ENCODE measurements at places on chromosomes 16 and 17.

- DNase-seq, result no peak
Observed at GRCh38 chr17:72452286-72453173, 331.7 kb downstream of the SOX9 start.

DNA sequence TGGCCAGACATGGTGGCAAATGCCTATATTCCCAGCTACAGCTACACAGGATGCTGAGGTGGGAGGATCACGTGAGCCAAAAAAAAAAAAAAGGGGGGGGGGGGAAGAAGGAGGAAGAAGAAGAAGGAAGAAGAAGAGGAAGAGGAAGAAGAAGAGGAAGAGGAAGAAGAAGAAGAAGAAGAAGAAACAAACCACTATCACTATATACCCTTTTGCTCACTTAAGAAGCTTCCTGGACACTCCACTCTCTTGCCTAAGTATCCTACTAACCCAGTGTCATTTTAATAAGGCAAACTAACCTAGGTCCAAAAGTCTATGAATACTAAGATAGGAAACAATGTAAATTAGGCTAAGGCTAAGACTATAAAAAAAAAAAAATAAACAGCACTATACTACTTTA is 54.8 kb downstream of the GPATCH8 start:
- DNase-seq, result no peak

GRCh38 chr17:14427900-14428647 is 127.2 kb downstream of the HS3ST3B1 start:
- DNase-seq, result no peak

- DNase-seq, result no peak
Observed at GRCh38 chr17:61400066-61400716, 548 bp downstream of the TBX2 start.

GRCh38 chr16:1441391-1441829 is 2.9 kb downstream of the CCDC154 start:
- DNase-seq, result no peak

- DNase-seq, result no peak
Observed at GRCh38 chr16:17590711-17591654, 120.2 kb upstream of the XYLT1 start.

- no peak for DNase-seq
Observed at GRCh38 chr16:12199524-12199923, 223.0 kb downstream of the SNX29 start.

GRCh38 chr17:34443619-34444469 is 80.8 kb upstream of the CCL1 start:
- no peak for DNase-seq

DNA sequence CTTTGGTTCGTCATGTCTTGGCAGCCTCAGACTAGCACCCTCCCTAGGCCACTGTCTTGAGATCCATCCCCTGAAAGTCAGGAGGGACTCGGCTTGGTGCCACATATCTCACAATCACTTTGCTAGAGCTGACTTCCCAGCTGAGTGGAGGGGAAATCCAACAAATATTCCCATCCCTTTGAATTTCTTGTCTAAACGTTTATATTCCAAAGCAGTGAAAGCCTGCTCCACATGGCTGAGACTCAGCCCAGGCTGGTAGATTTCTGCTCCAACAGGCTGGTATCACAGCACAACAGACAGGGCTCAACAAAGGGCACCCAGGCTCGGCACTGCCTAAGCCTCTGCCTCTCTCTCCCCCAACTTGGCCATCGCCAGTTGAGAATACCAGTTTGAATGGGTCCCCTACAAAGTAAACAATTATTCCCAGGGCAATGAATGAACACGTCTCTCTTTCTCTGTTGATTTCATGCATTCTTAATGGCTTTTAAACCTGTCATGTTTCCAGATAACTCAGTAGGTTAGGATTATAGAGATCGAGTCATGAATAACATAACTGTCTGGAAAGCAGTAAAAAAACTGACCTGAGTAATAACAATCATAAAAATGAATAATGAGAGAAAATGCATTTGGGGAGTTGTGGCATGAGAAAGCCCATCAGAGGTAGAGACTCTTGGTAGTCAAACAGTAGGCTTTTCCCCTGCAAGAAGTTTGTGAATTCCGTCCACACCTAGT is 1.0 kb downstream of the KRT13 start:
- no peak for DNase-seq

GRCh38 chr16:72829846-72830775 is 217.8 kb downstream of the ZFHX3 start:
- no peak for DNase-seq

DNA sequence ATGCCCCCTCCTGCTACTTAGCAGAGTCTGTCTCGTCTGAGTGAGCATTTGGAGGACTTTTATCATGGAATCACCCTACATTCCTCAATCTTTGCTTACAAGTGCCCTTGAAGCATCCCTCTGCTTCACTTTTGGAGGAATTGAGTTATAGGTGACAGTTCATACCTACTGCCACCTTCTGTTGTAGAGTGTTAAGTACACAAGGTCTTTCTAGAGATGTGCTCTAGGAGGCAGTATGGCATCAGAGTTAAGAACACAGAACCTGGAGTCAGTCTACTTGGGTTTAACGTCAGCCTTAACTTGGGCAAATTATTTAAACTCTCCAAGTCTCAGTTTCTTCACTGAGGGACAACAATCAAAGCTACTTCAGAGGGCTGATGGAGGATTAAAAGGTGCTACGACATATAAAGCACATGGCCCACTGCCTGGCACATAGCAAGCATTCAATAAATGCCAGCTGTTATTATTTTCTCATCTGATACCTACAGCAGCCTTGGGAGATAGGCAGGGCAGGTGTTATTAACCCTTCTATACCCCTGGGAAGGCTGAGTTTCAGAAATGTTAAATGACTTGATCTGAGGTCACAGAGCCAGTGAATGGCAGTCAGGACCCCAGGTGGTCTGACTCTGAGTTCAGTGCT is 62.2 kb downstream of the UTP18 start:
- peak; percentile 10 for DNase-seq

- no peak for DNase-seq
Observed at GRCh38 chr17:50508573-50509460, 578 bp downstream of the MYCBPAP start.

DNA sequence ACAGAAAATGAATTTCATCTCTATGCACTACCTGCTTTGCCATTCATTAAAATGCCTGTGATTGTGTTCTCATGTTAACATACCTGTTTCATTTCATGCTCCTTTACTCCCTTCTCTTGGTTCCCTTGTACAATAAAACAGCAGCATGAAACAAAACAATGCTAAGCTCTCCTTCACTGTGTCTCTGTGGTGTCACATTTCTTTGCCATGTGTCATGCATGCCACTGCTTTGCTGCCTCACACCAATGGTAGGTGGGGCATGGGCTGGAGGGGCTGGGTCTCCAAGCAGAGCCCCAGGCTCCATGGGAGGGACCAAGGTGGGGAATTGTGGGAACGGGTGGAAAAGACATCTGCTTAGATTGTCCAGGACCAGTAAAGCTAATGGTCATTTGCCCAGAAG is 83.6 kb downstream of the RGS9 start:
- no peak for DNase-seq

DNA sequence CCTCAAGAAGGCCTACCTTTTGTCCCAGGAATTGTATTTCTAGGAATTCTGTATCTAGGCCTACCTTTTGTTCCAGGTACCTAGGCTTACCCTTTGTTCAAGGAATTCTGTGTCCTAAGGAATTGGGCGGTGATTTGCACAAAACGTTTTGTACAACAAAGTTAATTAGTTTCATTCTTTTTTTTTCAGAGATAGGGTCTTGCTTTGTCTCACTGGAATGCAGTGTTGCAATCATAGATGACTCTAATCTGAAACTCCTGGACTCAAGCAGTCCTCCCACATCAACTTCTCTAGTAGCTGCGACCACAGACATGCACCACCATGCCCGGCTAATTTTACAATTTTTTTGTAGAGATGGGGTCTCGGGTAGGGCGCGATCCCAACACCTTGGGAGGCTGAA is 7.0 kb downstream of the CDR2L start:
- DNase-seq, result no peak

DNA sequence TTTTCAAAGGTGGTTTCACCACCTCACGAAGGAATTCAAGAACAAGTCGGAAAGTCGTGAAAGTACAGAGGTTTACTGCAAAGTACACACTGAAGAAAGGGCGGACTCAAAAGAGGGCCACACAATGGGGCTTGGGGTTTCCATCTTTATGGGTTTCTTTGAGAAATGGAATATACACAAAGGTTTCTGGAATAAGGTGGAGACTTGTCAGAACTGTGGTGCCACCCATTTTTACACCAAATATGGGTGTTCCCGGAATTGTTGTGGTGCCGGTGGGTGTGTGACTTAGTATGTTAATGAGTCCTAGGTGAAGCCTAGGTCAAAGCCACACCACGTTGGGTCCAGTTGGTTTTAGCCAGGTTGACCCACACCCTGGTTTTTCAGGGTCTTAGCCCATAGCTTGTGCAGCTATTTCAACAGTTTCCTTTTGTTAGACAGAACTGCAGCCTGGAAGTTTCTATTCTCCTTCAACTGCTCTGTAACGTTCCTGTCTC is 567 bp upstream of the GCSH start:
- DNase-seq, result no peak

GRCh38 chr16:62035115-62036092 is 834 bp downstream of the CDH8 start:
- peak; percentile 18 for DNase-seq

DNA sequence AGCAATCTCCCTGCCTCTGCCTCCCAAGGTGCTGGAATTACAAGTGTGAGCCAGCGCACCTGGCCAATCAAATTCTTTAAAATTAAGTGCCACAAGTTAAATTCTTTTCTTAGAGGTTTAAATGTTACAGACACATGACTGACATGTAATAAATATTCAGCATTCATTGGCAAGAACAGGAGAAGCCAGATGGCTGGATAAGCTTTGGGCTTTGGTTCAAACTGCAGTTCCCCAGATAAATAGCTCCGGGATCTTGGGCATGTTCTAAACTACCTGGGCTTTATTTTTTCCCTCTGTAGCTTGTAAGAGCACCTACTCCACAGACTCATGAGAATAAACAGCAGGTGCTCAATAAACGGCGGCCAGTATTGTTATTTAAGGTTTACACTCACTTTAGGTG is 34.1 kb downstream of the ABAT start:
- DNase-seq, result no peak

- DNase-seq, result peak; percentile 0
Observed at GRCh38 chr16:31568577-31569359, 41.1 kb downstream of the AHSP start.

GRCh38 chr16:49469311-49469670 is 95.7 kb downstream of the C16orf78 start:
- no peak for DNase-seq

DNA sequence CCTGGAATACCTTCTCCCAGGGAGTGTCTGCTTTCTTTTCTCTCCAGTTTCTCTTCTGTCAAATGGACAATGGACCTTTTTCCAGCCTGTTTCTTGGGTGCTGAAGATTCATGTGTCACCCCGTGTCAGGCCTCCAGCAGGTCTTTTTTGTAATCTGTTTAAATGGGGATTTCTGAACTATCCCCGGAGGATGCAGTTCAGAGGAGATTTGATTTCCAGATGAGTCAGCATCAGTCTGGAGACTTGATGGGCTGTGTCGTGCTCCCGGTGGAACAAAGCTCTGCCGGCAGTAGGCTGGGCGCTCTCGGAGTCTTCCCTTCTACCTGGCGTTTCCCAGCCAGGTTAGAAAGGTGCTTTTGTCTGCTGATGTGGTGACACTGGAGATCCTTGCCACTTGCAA is 440.6 kb downstream of the HS3ST3B1 start:
- DNase-seq, result no peak

- peak; percentile 56 for DNase-seq
Observed at GRCh38 chr17:8997994-8998628, 23.2 kb upstream of the NTN1 start.

- DNase-seq, result no peak
Observed at GRCh38 chr16:61829631-61830030, 206.6 kb downstream of the CDH8 start.

DNA sequence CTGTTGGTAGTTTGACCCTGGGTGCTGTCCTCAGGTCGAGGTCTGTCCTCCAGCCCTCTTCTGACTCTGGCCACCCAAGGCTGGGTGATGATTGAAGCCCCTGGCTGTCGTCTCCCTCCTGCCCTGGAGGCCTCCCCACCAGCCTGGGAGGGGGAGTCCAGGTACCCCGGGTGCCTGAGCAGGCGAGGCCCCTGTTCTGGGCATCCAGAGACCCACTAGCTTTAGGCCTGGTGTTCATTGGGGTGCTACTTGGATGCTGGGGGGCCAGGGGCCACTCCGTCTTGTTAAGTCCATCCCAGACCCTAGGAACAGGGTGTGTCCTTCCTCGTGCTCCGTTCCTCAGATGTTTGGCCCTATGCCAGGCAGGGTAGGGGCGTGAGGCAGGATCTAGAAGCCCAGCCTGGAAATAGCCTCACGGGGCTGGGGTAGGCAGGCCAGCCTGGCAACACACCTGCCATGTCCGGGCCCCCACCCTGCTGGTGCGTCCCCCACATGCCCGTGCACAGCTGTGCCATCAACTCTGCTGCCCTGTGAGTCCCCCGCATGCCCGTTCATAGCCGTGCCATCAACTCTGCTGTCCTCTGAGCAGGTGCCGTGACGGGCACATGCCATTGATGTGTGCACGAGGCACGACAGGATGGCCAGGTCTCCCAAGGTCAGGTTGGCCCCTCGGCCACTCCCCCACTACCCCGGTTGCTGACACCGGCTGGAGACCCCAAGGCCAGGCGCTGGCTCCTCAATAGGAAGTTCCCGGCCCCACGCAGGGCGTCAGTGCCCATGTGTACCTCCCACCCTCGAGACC is 36.9 kb downstream of the GINS2 start:
- DNase-seq, result no peak

DNA sequence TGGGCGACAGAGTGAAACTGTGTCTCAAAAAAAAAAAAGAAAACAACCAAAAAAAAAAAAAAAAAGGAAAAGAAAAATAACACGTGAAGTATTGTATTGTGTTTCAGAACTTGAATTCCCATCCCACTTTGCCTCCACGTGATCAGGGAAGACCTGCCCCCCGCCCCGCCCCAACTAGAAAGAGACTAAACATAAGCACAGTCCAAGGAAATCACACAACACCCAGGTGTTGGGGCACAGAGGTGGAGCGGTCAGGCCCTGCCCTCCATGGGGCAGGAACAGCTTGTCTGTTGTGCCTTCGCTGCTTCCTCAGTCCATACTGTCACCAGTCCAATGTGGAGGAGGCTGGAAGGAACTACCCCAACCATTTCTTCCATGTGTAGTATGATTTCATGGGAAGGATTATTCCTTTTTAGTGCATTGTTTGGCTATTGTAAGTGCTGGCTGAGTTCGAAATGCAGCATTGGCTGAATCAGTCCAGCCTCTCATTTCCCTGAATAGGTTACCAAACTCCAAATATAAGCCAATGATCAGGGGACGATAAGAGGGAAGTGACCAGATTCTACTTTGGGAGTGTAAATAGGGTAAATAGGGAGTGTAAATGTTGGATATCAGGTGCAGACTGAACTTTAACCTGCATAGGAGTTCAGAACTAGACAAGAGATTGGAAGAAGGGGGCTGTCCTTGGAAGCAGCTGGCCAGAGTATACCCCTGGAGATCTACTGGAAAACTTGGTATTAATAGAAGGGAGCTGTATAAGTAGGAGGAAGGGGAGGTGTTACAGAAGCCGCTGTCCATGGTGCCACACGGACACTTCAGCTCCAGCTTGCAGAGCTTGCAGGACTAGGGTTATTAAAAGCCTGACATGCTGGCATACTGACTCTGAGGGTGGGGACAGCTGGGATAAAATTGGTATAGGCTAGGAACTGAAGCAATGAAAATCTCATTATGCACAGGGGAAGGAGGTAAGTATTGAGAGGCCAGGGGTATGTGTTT is 50.7 kb downstream of the TANGO6 start:
- DNase-seq, result no peak

Data from kidney capillary endothelial cell (primary cell).